ENCODE measurements at places on chromosomes 3 and 15. TPM values are rescaled to one million over a fixed set of nuclear protein-coding genes. Genes with fewer than 3 reads are reported as not detected.

Gene NRG4
- polyA plus RNA-seq = 5.3 TPM

Gene TPM1
- polyA plus RNA-seq = 454 TPM

DNA sequence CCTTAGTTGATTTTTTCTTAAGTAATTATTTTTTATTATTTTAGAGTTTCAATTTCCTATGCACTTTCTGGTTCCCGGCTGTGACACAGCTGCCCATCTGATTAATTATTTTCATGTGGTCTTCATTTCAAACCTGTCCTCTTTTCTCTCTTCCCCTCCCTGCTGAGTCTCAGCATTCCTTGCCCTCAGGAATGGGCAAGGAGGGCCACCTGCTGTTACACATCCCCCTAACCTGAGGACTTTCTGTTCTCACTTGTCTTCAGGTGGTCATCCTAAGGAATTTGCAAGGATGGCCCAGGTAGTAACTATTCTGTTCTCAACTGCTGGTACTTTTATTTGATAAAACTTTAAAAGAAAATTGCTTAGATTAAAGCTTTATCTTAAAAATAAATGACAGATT is 545.0 kb downstream of the OTOL1 start:
- no peak for DNase-seq

GRCh38 chr3:158313338-158313927 is 203.5 kb downstream of the RSRC1 start:
- DNase-seq = peak; percentile 1

GRCh38 chr15:70127288-70127746 is 29.6 kb upstream of the TLE3 start:
- DNase-seq = no peak

DNA sequence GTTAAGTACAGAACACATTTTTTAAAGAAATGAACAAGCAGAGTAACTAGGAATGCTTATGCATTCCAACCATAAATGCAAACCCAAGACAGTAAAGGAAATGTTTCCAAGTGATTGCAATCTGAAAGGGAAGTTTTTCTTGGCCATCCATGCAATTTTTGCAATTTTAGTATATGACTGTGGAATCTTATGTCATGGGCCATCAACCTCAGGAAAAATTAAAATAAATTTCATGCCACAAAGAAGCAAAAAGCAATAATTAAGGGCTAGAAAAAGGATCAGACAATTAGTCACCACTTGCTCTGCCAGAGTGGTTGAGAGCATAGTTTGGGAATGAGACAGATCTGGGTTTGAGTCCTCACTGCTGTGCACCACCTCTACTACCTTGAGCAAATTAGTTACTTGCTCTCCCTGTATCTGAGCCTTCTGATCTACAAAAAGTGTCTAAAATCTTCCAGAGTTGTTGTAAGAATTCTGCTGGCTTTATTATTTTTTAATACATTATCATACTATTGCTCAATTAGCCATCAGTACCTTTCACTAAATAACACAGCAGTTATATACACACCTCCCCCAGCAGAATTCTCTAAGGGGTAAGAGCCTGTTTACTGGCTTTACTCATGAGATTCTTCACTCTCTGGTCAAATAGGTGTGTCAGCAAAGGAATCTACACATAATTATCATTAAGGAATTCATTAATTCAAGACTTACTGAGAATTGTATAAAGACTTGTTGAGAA is 49.7 kb upstream of the FBN1 start:
- DNase-seq = no peak

- DNase-seq = no peak
These were observed 2.8 kb downstream of the GPD1L start for GRCh38 chr3:32109256-32109655.

GRCh38 chr3:197019535-197019934 is 10.1 kb downstream of the MELTF start:
- no peak for DNase-seq

Gene SH2D7
- polyA plus RNA-seq = 0.37 TPM

DNA sequence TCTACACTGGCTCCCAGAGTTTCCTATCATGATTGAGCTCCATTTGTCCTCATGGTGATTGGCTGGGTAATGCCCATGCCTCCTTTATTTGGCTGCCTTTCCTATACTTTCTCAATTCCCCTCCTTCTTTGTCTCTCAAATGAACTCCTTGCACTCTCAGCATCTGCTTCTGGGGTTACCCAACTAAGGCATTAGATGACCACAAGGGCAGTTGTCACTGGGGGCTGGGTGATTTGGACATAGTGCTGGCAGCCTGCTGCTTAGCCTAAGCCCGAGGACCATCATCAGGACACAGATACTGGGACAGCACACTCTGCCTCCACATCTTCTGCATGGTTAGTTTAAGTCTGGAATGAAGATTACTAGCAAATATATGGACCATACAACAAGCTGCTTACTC is 49.2 kb upstream of the LRRFIP2 start:
- no peak for DNase-seq

- DNase-seq = no peak
These were observed 48.6 kb downstream of the RAP2B start for GRCh38 chr3:153210660-153211059.

DNA sequence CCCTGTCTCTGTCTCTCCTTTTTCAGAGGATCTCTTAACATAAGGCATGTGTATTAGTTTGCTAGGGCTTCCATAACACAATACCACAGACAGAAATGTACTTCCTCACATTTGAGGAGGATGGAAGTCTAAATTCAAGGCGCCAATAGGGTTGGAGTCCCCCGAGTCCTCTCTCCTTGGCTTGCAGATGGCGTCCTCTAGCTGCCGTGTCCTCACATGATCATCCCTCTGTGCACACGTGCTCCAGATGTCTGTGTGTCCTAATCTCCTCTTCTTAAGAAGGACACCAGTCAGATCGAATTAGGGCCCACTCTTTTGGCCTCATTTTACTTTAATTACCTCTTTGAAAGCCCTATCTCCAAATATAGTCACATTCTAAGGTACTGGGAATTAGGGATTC is 23.0 kb upstream of the BFSP2 start:
- no peak for DNase-seq

Gene BOC
- polyA plus RNA-seq = 21.9 TPM

GRCh38 chr3:175726228-175726627 is 867.1 kb downstream of the NAALADL2 start:
- DNase-seq = no peak

DNA sequence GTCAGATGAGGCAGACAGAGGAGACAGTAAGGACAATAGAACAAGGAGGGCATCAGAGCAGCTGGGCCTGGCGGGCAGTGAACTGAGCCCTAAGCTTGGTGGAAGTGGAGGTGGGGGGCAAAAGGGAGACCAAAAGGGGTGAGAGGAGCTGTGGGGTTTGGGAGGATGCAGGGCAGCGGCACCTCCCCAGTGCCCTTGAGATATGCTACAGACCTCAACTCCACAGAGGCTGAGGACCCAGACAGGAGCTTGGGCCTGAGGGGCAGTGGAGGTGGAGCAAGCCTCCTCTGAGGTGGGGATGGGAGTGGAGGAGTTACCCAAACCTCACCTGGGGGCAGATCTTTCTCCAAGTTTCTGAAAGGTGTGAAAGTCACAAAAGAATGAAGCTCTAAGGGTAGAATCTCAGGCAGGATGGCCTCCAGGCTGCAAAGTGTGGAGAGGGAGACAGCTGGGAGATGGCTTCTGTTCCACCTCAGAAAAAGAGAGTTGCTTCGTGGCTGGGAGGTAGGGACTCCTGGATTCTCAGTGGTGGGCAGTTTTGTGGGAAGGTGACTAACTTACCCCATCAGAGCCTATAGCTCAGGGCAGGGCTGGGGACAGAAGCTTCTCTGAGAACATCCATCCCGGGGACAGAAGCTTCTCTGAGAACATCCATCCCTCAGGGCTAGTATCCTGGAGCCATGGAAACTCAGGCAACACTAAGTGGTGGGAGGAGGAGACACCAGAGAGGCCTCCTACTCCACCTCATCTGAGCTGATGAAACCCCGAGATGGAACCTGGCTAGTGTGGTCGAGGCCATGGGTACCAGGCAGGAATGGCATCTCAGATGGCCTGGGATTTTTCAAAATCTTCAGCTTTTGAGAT is 2.3 kb upstream of the CLK3 start:
- DNase-seq = no peak

GRCh38 chr15:70094690-70095311 is 2.9 kb downstream of the TLE3 start:
- DNase-seq = no peak

- DNase-seq = no peak
These were observed 29.0 kb downstream of the POMGNT2 start for GRCh38 chr3:43076857-43077256.

GRCh38 chr3:59040902-59041301 is 8.9 kb downstream of the CFAP20DC start:
- no peak for DNase-seq

- DNase-seq = no peak
These were observed 35.3 kb downstream of the OXNAD1 start for GRCh38 chr3:16300307-16300706.

DNA sequence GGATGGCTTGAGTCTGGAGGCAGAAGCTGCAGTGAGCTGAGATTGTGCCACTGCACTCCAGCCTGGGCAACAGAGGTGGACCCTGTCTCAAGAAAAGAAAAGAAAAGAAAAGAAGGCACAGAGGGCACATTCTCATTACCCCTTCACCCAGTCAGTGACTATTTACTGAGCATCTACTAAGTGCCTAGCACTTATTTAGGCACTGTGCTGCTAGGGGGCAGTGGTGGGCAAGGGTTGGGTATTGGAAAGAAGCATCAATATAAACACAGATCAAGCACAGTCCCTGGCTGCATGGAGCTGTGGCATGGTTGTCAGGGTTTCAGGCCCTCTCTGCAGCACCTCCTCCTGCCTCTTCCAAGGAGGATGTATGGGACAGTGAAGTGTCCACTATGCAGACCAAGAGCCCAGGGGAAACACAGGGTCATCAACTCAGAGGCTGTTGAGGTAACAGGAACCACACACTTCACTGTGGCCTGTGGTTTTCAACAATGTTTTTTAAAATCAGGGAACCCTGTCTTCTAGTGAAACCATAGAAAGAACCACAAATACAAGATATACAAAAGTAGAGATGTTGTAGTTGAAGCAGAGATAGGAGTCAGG is 138.5 kb downstream of the RAB11A start:
- DNase-seq = no peak

DNA sequence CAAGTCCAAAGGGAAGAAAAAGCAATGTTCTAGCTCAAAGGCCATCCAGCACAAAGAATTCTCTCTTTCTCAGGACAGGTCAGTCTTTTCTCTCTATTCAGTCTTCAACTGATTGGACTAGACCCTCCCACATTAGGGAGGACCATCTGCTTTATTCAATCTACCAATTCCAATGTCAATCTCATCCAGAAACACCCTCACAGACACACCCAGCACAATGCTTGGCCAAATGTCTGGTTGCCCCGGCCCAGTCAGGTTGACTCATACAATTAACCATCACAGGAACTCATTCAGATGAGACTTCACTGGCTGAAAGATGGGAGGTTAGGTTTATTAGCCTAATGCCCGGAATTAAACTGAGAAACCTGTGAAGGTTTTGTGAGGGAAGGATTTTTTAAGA is 32.4 kb downstream of the ACAN start:
- no peak for DNase-seq

DNA sequence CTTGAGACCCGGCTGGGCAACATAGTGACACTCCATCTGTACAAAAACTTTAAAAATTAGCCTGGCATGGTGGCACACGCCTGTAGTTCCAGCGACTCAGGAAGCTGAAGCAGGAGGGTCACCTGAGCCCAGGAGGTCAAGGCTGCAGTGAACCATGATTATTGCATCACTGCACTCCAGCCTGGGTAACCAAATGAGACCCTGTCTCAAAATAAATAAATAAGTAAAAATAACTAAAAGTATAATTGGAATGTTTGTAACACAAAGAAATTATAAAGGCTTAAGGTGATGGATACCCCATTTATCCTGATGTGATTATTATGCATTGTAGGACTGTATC is 38.6 kb downstream of the MYO1E start:
- no peak for DNase-seq

Gene GPR160
- 53.5 TPM for polyA plus RNA-seq

Gene HYAL3
- polyA plus RNA-seq = 3.1 TPM

- DNase-seq = no peak
These were observed 713.0 kb upstream of the CADM2 start for GRCh38 chr3:84245789-84246188.

DNA sequence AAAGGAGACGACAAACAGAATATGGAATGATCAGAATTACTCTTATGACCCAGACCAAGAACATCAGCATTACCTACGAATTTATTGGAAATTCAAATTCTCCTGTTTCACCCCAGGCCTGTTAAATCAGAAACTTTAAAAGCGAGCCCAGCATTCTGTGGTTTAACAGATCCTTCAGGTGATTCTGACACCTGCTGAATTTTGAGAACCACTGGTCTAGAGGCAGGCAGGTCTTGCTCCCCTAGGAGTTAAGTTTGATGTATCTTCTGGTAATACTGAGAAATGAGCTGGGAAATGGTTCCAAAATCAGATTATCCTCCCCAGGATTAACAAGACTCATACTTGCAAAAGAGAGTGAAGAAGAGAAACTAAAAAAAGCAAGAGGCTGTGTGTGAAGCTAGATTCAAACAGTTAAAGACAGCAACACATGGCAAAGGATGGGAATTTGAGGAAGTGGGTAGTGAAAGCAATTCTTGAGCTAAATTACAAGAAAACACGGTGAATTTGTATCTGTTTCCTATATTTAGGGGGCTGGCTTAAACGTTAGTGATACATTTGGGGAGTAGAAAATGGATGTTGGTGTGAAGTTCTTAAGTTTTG is 66.0 kb downstream of the FLNB start:
- DNase-seq = no peak

Gene CAV3
- 0.72 TPM for polyA plus RNA-seq

- DNase-seq = no peak
These were observed 29.8 kb upstream of the CLRN1 start for GRCh38 chr3:151002003-151002981.

DNA sequence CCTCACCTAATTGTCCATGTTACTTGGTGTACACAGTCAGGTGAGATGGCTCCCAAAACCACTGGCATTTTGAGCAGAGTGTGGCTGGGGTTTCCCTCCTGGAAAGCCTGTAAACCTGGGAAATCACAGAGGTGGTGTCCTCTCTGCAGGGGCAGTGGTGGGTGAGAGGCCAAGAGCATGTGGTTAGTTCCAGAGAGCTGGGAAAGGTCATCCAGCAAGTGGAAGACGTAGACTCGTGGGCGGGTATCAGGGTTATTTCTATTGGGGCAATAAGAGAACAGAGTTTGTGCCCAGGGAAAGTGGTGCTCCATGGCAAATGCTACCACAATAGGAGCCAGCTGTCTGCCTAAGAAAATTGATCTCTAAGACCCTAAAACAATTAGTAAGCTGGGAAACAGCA is 44.6 kb upstream of the LIMD1 start:
- no peak for DNase-seq

GRCh38 chr3:43294975-43295374 is 8.6 kb downstream of the SNRK start:
- DNase-seq = no peak

Gene ACAN
- polyA plus RNA-seq = 3.1 TPM

GRCh38 chr3:113219605-113220300 is 8.4 kb downstream of the BOC start:
- DNase-seq = no peak

All from right renal pelvis (tissue), 4 donors.